ENCODE measurements at places on chromosomes 2 and 18. TPM values are rescaled to one million over a fixed set of nuclear protein-coding genes. Genes with fewer than 3 reads are reported as not detected.

- no peak for DNase-seq
Measured at GRCh38 chr2:212098966-212099365, 439.6 kb downstream of the ERBB4 start.

- DNase-seq, result peak; percentile 32
Measured at GRCh38 chr2:111618226-111618977, 265.6 kb downstream of the ANAPC1 start.

DNA sequence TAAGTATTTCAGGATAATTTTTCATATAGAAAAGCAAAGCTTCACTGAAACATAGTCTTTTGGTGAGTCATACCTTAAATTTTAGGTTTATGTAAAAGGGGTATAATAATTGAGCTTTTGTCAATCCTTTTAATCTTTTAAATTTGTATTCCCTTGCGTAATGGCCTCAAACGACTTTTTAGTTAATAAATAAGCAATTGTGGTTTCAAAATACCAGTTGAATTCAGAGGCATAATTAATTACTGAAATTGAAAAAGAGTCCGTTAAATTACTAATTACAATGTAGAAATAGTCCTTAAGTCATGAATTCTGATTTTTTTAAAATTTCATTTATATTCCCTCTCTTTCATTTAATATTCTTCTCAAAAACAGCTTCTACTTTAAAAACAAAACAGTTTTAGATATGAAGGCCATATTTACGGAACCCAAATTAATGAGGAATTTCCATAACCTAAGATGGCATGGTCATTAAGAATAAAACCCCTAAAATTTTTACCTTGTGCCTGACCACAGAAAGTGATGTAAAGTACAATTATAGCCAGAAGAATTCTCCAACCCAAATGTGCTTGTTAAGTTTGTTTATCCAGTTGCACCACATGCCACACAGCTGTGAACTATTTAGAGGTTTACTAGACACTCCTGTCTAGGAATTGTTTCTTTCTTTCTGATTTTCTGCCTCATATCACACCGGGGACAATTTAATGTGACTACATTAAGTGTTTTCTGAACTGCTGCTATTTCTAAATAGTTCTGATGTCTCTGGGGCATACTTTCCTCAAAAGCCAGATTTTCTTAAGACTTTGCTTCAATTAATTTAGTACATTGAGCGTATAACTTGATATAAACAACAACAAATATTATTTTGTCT is 60.7 kb upstream of the ITGA4 start:
- DNase-seq, result no peak

DNA sequence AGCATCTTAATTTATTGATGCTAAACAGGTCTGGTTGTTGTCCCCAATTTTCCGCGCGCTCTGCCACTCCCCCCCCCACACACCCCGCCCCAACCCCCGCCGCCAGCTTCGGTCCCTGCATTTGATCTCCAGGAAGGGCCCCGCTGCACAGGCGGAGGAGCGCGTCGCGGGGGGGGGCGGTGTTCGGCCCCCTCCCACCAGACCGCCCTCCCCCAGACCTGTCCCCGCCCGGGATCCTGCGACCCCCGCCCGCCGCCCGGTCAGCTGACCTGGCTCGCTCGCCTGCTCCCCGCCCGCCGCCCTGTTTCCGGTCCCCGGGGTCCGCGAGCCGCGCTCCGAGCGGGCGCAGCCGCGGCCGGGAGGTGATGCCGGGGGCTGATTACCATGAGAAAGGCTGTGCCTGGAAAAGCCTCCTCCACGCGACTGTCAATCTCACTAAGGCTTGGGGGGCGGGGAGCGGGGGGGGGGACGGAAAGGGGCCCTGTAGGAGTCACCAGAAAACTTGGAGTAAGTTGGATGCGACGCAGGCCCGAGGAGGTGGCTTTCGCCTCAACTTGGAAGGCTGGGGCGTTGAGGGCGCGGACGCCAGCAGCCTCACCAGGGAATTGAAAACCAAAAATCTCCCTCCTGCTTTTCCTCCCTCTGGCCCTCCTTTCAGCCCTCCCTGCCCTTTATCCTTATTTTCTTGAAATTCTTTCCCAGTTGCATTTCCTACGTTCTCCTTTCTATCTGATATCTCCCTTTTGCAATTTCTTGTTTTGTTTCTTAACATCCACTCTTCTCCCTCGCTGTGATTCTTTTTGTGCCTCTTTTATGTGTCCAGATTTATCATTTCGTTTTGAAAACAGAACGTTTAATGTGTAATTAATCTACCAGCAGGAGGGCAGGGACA is 4.4 kb upstream of the ZEB2 start:
- peak; percentile 65 for DNase-seq

- no peak for DNase-seq
Measured at GRCh38 chr2:72781480-72781879, 44.4 kb downstream of the EXOC6B start.

DNA sequence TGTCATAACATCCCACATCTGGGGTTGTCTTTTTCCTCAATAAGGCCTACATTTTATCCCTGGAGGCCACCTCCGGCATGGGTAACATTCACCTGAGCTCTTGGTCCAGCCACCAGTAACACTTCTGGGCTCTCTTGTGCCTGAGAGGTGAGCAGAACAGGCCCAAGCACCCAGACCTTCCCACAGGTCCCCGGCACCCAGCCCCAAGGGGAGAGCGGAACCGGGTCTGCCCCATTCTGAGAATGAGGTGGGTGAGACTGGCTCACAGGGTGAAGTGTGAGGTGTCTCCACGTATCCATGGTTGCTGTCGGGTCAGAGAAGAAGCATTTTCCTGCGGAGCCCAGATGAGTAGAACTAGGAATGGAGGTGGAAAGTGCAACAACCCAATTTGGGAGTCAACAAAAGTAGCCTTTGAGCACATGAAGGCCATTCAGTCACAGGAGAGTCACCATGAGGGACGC is 496.7 kb upstream of the MYT1L start:
- DNase-seq, result no peak

- no peak for DNase-seq
Measured at GRCh38 chr2:240525802-240526201, 32.0 kb downstream of the ANKMY1 start.

- peak; percentile 83 for DNase-seq
Measured at GRCh38 chr2:3536682-3537632, 17.6 kb upstream of the ADI1 start.

DNA sequence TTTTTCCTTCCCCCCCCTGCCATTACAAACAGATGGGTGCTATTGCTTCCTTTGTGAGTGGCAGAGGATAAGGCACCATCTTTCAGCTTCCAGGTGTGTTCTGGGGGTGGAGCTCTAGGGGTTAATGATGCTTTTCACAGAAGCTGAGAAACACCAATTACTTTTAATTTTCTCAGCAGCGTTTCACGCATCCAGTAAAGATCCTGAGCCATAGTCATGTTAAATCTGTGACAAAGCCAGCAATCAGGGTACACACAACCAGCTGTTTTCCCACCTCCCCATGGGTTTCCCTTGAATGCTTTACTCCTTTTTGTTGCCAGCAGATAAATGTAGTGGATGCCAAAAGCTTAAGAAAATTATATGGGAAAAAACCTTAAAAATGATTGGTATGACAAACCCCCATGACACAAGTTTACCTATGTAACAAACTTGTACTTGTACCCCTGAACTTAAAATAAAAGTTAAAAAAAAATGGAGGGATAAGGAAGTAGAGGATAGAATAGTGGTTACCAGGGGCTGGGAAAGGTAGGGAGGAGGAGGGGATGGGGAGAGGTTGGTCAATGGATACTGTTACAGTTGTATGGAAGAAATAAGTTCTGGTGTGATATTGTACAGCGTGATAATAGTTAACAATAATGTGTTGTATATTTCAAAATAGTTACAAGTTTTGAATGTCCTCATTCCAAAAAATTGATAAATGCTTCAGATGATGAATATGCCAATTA is 70.0 kb downstream of the ACOXL start:
- DNase-seq, result no peak

DNA sequence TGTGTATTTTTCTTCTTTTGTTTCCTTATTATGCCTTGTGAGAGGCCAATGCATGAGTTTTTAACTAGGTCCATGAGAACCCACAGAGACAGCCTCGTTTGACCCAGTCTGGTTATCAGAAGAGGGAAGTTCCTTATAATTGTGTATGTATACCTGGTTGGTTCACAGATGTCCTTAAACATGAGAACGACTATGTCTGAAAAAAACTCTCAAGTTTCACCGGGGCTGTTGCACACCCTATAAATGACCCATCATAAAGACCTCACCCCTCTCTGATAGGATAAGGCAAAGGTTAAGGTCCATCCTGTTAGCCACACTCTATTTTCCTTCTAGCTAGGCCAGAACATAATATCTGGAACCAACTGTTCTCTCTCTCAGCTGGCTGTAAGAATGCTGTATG is 42.7 kb upstream of the MSH2 start:
- no peak for DNase-seq

DNA sequence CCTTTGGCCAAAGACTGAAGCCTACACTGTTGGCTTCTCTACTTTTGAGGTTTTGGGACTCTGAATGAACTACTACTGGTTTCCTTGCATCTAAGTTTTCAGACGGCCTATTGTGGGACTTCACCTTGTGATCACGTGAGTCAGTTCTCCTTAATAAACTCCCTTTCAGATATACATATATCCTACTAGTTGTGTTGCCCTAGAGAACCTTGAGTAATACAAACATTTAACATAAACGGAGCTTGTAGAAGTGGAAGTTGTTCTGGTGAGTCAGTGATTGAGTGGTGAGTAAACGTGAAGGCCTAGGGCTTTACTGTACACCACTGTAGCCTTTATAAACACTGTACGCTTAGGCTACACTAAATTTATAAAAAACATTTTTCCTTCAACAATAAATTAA is 107.2 kb upstream of the CDH2 start:
- no peak for DNase-seq

- DNase-seq, result no peak
Measured at GRCh38 chr18:60319129-60319528, 53.4 kb downstream of the MC4R start.

GRCh38 chr2:149465873-149466272 is 121.7 kb downstream of the MMADHC start:
- DNase-seq, result no peak

DNA sequence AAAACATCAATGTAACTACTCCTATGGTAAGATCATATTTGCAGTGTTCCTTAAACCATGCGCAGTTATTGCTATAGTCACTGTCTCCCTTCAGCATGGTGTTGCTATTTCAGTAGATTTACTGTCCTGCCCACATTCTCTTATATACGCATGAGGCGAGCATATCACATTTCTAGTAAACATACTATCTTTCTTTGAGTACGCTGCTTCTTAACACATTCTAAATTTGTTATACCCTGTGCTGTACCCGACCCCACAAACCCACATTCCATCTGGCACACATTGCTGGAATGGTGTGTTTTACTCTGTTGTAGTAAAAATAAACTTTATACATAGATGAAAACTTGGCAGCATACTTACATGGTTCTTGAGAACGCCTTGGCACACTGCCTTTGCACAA is 163.3 kb downstream of the QPCT start:
- DNase-seq, result no peak

DNA sequence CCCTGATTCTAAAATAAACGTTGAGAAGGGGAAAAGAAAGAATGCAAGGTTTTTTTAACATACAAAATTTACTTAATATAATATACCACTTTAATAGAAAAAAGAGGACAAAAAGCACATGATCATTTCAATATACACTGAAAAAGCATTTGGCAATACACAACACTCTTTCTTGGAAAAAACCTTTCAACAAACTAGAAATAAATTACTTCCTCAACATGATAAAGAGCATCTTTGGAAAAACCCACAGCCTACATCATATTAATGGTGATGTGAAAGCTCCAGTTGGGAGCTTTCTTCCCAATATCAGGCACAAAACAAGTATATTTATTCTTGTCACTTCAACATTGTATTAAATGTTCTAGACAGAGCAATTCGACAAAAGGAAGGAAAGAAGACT is 3.0 kb upstream of the POLR1B start:
- no peak for DNase-seq

The GCG gene
- total RNA-seq, result not detected

The HYCC2 gene
- 30.1 TPM for total RNA-seq

The DSC1 gene
- total RNA-seq, result not detected

The DSEL gene
- 6.4 TPM for total RNA-seq

The UNC80 gene
- 0.06 TPM for total RNA-seq

The CAPN13 gene
- 9.2 TPM for total RNA-seq

The CAVIN2 gene
- 55.0 TPM for total RNA-seq

All from kidney (tissue), 22 donors.